ENCODE measurements at places on chromosomes 2 and 18.

DNA sequence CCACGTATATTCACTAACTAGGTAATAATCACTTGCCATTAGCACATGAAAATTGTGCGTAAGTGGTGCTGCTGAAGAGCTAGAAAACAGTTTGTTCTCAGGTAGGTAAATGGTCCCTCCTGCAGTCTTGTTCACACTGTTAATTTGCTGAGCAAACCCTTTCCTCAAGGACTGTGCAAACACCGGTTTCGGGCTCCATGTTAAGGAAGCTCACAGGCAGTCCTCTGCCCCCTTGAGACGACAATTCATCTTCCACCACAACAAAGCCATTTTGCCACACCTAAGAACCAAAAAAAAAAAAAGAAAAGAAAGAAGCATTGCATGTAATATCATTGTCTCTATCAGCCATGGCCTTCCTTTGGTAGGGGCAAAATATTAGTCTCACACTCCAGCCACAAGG is 193.9 kb downstream of the BCL11A start:
- DNase-seq: no peak

GRCh38 chr18:74499633-74500032 is 3.5 kb downstream of the CNDP2 start:
- DNase-seq: peak; percentile 84

DNA sequence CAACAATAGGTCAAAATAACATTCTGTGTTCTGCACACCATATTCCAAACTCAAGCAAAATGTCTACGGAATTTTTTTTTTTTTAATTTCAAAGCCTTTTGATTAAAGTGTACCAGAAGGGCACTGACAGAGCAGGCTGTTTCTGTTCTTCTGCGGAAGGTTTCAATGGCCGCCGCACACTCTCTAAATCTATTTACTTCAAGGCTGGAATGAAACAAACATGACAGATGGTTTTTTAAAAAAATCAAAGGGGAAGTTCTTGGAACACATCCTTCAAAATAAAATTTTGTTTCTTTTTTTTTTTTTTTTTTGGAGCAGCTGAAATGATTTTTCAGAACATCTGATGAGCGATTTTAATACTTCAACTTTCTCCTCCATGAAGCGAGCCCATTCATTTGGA is 259.1 kb downstream of the TXNL1 start:
- no peak for DNase-seq

- DNase-seq: no peak
These were observed 295.1 kb upstream of the KYNU start for GRCh38 chr2:142582317-142582716.

- DNase-seq: no peak
These were observed 126.8 kb downstream of the CLIP4 start for GRCh38 chr2:29241955-29242565.

GRCh38 chr2:163157411-163157810 is 318.8 kb upstream of the KCNH7 start:
- DNase-seq: no peak

- DNase-seq: no peak
These were observed 41.3 kb downstream of the ATF2 start for GRCh38 chr2:175126661-175127060.

- peak; percentile 27 for DNase-seq
These were observed 15.2 kb downstream of the RNU4ATAC start for GRCh38 chr2:121545913-121546312.

- DNase-seq: no peak
These were observed 61.9 kb upstream of the HAAO start for GRCh38 chr2:42854207-42854818.

GRCh38 chr2:55949211-55949610 is 25.6 kb upstream of the EFEMP1 start:
- no peak for DNase-seq

GRCh38 chr2:47907039-47907781 is 912 bp upstream of the FBXO11 start:
- no peak for DNase-seq

GRCh38 chr2:240560084-240560479 is at the start of gene DUSP28:
TSS of gene DUSP28 (plus strand) at chr2:240560357. CDS start at chr2:240560685, 328 bp downstream.
- peak; percentile 99 for DNase-seq

GRCh38 chr2:134261398-134262131 is 7.7 kb downstream of the MGAT5 start:
- DNase-seq: no peak

- no peak for DNase-seq
These were observed 96.4 kb downstream of the PIK3C3 start for GRCh38 chr18:42051411-42051810.

GRCh38 chr18:64993695-64994094 is 757.1 kb upstream of the CDH7 start:
- no peak for DNase-seq

DNA sequence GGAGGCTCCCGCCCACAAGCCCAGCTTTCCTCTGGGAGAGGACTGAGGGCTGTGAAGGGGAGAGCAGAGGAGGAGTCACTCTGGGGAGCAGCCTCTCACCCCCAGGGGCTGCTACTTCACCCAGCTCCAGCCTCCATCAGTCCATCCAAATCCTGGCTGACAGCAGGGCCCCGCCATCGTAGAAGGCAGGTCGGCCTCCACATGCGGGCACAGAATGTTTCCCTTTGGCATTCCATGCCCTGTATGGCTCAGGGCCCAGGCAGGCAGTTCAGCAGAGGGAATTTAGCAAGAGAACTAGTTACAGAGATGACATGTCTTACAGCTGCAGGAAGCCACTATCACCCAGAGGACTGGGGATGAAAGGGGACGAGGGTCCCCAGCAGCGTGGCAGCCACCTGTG is 6.4 kb upstream of the ODC1 start:
- DNase-seq: no peak

Measured in suppressor macrophage treated with lipopolysaccharide for 1 hour (primary cell).